Upper lobe of right lung (tissue), 1 donor: ENCODE measurements at places on chromosomes 16 and 17.

- no peak for DNase-seq
Measured at GRCh38 chr17:64155751-64156544, 26.0 kb upstream of the ERN1 start.

GRCh38 chr17:81667754-81668153 is 1.2 kb downstream of the CCDC137 start:
- no peak for DNase-seq

DNA sequence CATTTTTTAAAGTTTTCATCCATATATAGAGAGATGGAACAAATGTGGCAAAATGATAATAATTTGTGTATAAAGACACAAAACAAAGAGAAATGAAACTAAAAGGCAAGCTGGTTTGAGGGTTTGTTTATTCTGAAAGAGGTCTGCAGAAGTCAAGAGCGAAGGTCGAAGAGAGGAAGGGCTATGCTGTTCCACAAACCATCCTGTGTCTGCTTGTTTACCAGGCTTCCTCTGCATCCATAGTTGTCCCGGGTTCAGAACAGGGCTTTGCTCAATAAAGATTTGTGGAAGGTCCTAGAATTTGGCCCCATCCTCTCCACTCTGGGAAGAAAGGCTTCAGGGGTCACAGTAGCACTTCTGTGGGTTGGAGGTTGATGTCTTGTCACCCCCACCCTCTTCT is 2.4 kb upstream of the MARVELD3 start:
- no peak for DNase-seq

DNA sequence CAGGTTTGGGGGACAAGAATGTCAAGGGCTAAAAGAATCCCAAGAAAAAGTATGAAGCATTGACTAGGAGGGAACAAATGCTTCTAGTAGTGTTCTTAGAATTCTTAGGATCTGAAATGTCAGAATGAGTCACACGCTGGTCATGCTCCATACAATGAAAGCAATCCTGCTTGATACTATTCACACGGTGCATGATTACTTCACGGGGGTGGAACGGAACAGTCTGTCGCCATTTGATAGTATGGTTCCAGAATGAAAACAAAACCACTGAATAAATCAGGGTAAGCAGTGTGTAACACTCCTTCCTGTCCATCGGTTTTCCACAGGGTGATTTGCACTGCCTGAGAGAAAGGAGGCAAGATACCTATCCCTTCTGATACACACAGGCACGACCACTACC is 22.9 kb upstream of the YWHAE start:
- no peak for DNase-seq

GRCh38 chr16:67197704-67198103 is 1.2 kb upstream of the ELMO3 start:
- DNase-seq = no peak

- DNase-seq = peak; percentile 21
Measured at GRCh38 chr16:27972500-27972899, 91.0 kb downstream of the GSG1L start.

DNA sequence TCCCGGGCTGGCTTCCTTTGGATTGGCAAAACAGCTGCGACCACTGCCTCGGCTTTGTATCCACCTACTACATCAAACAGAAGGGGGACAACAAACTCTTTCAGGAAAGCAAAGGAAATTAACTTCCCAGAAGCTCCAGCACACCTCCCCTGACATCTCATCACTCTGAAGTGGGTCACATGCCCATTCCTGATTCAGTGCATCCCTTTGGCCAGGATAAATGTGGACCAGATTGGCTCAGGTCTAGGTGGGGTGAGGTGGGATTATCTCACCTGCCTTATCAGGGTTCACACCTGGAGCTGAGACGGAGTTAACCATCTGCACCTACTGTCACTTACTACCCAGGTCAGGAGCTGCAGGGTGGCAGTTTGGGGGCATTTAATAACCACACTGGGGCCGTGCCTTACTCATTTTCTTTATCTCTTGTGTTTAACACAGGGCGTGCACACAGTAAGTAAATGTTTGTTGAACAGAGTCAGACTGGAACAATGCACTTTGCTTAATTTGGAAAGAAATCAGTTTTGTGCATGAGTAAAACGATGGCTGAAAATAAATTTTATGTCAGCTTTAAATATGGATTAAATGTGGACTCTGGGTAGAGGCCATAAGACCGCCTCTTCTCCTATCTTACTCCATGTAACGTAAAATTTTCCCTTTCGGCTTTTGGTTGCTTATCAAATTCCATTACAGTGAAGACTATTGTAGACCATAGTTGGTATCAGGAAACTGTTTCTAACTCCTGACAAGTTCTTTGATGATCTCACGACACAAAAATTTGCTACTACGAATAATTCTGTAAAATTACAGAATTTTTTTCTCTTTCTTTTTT is 36.0 kb downstream of the IQCK start:
- DNase-seq = no peak

GRCh38 chr16:46721885-46722284 is 26.3 kb downstream of the MYLK3 start:
- DNase-seq = no peak

DNA sequence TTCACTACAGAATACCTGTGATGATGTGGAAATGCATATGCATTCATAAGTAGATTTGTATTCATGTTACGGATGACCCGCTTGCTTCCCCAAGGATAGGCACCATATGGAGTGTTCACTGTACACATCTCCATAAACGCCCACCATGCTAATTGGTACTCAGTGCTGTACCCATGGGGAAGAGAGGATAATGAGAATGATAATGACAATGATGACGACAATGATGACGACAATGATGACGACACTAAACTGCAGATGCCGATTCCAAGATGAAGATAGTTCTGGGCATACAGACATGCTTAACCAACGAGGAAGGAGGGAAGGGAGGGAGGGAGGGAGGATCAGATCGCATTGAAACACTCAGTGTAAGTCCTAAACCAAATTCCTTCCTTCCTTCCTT is 26.5 kb upstream of the ZFHX3 start:
- DNase-seq = no peak

- DNase-seq = no peak
Measured at GRCh38 chr17:57420734-57421717, 164.7 kb downstream of the MSI2 start.

DNA sequence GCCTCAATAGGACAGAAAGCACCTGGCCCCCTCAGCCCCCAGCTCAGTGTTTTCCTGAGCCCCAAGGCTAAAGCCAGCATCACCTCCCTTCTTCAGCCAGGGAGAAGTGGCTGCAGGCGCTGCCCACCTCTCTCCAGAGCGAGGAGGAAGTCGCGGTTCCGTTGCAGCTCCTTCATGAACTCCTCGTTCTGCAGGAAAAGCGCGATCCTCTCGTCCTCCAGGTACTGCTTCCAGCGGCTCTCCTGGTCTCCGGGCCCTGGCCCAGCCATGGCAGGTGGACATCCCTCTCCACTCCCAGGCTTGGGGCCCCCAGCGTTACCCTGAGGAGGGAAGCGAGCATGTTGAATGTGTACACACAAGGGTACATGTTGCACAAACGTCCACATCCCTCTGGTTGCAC is 22.7 kb upstream of the MRPS23 start:
- DNase-seq = no peak

- DNase-seq = no peak
Measured at GRCh38 chr17:78290721-78291120, 59.3 kb downstream of the TMEM235 start.

GRCh38 chr16:48511071-48511540 is 98.9 kb downstream of the N4BP1 start:
- no peak for DNase-seq

DNA sequence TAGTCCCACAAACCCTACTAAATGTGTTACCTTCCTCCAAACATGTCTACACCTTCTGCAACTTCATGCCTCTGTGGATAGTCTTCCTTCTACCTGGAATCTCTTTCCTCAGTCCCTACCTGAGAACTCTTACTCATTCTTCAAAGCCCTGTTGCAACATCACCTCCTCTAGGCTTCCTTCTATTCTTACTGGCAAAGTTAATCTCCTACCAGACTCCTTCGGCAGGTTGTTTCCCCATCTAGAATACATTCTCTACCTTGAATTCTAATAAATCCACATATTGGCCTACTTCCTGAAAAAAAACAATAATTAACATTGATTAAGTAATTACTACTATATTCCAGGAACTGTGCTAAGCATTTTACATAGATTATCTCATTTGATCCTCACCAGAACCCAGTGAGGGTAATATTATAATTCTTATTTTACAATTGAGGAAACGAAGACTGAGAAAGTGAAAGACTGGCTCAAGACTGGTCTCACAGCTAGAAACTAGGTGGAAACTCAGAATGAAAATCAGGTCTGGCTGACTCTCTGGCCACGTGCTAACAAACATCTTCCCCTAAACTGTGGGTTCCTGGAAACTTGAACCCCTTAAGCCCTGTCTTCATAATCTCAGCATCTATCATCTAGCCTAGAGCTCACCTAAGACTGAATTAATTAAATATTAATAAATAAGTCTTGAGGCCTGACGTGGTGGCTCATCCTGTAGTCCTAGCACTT is 4.6 kb upstream of the STAT3 start:
- no peak for DNase-seq

- no peak for DNase-seq
Measured at GRCh38 chr16:86534779-86535615, 20.0 kb downstream of the MTHFSD start.

GRCh38 chr17:27038676-27039075 is 255.2 kb upstream of the WSB1 start:
- DNase-seq = no peak

DNA sequence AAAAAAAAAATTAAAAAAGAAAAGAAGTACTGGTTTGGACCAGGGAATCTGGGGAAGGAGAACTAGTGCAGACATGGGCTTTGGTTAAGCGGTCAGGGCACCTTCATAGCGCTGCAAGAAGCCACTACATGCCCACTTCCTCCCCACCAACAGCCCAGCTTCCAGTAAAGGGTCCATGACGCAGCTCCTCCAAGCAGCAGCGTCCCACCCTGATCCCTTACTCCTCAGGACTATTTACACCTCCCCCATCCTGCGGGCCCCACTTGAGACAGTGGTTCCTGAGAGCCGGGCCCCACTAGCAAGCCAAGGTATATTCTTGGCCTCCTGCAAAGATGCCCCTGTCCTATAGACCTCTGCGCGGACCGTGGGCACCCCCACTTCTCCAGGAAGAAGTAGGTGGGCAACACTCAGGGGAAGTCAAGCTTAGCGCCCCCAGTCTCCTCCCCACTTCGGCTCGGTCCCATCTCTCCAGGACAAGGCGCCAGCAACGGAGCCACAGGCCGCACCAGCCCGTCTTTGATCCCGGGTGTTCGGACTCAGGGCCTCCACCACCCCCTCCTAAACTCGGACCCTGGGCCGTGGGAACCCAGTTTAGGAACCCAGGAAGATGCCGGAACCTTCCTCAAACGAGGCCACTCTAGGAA is 913 bp upstream of the PRR14 start:
- peak; percentile 81 for DNase-seq

DNA sequence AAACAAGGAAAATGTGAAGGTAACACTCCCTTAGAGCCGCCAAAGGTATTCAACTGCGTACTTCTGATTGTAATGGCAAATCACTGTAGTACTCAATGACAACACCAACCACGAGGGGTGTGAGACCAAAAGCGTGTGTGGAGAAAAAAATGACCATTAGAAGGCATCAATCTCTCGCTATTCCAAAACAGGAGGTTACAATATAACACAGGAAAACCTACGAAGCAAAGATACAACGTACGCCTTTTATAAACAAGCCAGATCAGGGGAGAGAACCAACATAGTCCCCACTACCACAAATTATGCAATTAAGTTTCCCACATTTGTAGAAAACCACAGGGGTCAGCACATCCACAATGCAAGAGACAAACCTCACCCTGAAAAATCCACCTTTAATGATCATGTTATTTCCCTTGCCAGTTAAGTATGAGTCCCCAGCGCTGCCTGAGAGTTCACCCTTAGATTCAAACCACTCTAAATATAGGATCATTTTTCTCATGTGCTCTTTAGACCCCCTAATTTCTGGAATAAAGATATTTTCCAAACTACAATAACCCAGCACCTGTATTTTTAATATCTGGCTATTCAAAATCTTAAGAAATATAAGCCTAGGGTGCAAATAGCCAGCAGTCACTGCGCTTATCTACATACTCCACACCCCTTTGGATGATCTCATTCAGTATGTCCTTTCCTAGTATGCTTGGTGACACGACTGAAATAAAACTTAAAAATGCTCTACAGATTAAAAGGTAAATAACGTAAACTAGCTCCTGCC is 12.4 kb downstream of the TEX14 start:
- DNase-seq = no peak

- no peak for DNase-seq
Measured at GRCh38 chr17:27477050-27477888, 21.0 kb downstream of the KSR1 start.

- DNase-seq = peak; percentile 92
Measured at GRCh38 chr17:2786176-2786881, 9.9 kb upstream of the RAP1GAP2 start.

- DNase-seq = no peak
Measured at GRCh38 chr16:24668481-24669061, 60.9 kb upstream of the TNRC6A start.
